Natural killer cell (primary cell): ENCODE measurements at places on chromosomes 1 and 21.

- DNase-seq: no peak
These were observed at the start of gene SLC6A9 for GRCh38 chr1:44031252-44032169. SLC6A9 (minus strand) TSS chr1:44031462; CDS start chr1:44024277, 7,185 bp downstream.

GRCh38 chr21:43812139-43812821 lies 22.9 kb downstream of the RRP1 start:
- no peak for DNase-seq

DNA sequence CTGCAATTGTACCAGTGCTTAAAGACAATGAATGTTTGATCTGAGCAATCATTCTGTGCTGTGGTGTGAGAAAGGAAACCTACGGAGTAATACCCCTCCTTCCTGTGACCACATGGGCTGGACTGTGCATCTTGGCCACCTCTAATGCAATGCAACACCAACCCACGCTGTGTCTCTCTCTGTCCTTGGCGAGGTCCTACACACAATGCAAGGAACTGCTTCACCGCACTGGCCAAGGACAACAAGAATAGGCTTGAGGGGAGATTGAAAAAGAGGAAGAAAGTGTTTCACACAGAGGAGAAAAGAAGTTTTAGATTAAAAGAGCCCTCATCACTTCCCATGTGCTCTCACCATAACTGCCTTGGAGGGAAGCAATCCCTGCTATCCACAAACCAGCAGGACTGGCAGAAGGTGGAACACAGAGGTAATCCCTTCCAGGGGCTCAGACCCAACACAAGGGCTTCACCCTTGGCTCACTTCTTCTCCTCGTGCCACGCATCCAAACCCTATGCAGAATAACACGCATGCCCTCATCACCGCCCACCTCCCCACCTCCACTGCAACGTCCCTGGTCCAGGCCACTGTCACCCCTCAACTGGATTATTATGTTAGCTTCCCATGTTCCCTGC lies 112.5 kb upstream of the ERG start:
- DNase-seq: no peak

GRCh38 chr1:28200234-28200873 lies 23.9 kb upstream of the PTAFR start:
- no peak for DNase-seq

- DNase-seq: no peak
These were observed 6.4 kb downstream of the HES4 start for GRCh38 chr1:993379-993995.

DNA sequence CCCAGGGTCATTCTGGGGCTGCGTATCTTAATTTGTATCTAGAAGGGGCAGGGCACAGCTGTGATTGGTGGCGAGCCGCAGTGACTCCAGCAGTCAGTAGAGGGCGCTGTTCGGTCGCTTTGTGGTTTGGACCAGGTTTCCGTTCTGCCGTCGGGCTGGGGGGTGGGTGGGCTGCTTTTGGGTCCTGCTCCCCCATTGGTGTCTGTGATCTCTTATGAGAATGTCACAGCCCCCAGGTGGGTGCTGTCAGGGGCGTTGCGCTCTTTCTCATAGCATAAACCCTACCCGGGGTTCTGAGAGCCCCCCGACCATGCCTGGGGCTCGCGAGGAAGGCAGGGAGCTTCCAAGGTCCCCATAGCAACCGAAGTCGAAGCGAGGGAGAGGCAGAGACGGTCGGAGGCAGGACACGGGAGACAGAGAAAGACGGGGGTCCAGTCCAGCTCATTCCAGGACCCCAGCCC lies 5.4 kb downstream of the TFF3 start:
- peak; percentile 84 for DNase-seq

GRCh38 chr21:34280959-34281358 lies 82.8 kb upstream of the KCNE2 start:
- DNase-seq: no peak

GRCh38 chr1:219580009-219580676 lies 32.8 kb downstream of the ZC3H11B start:
- no peak for DNase-seq

- no peak for DNase-seq
These were observed 315.0 kb downstream of the PTPRU start for GRCh38 chr1:29551123-29551936.

DNA sequence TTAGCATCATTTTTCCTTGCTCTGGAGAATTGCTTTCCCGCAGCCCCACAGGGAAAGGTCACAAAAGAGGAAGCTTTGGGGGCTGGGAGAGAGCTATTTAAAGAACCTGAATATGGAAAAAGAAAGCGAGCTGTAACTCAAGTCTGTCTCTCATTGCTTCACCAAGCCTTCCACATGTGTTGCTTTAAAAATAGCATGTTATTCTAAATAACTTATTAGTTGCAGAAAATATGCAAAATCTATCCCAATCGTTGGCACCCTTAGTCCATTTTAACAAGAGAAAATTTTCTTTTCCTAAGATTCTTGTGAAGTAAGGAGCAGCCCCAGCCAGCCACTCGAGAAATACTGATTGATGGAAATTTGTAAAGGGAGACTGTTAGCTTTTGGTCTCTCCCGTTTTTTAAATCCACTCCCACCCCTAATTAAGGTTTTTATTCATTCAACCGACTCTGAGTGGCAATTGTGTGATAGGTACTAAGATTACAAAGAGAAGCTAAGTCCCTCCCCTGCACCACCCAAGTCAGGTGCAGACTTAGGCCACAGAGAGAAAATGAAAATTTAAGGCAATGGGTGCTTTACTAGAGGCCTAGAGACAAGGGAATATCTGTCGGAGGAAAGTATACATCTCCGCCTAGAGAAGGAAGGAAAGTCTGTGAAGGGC lies 802 bp downstream of the CYP4X1 start:
- no peak for DNase-seq

DNA sequence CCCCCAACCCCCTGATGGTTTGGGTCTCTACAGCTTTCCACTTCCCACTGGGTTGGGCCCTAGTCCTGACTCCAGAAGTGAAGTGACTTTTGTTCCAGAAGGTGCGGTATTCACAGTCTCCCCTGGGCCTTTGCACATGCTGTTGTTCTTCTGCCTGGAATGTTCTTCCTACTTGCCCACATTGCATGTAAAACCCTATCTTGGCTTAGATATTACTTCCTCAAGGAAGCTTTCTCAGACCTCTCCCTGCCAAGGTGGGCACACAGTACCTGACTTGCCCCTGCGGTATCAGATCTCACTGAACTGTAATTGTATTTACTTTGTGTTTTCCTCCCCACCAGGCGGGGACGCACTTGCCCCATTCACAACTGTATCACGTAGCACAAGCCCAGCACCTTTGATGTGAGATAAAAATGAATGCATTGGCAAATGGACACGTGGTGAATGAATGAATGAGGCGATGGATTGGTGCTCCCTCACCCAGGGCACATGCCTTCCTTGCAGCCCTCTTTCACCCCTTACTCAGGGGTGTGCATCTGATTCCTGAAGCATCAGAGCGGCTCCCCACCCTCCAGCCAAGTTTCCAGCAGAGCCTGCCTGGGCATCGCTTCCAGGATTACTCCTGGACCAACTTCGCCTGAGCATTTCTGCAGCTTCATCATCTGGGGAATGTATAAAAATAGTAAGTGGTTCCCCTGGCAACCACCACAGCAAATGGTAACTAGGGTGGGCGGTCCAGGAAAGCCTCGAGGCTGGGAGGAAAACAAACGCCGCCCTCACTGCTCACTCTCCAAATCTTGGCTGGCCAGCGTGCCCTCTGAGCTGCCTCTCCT lies 19.8 kb downstream of the NENF start:
- no peak for DNase-seq

DNA sequence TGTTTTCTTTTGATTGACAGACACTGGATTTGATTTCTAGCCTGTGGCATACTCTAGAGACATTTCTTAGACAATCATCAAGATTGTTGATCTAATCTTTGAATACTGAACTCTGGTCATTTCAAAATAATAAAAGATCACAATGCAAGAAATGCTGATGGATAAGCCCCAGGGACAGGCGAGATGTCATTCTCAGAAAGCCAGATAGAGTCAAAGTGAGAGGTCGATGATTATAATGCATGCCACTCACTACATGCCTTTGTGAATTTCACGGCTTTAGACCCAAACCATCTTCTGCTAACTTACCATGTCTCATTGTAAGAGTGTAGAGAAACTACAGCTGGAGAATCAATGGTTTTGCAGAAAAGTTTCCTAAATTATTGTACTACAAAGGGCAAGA lies 257.1 kb downstream of the DYRK1A start:
- no peak for DNase-seq

GRCh38 chr1:172894349-172895049 lies 156.2 kb downstream of the TNFSF18 start:
- no peak for DNase-seq

GRCh38 chr21:41601573-41602368 lies 93.8 kb upstream of the TMPRSS2 start:
- DNase-seq: no peak
